ENCODE measurements at places on chromosomes 1 and 21.

DNA sequence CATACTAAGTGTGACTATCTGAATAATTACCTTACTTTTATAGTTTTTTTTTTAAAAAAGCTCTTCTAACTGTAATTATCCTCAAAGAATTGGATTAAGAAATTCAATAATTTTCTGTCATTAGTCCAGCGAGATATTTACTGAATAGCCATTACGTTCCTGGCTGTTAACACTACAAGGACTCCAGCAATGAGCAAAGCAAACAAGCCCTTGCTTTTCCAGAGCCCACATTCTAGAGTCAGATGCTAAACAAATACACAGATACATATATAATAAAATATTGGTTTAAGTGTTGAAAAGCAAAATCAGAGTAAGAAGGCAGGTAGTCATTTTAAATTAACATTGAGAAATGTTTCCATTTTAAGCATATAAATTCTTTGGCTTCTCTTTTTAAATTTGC lies 118.4 kb downstream of the ATF6 start:
- no peak for DNase-seq

- no peak for DNase-seq
Observed at GRCh38 chr1:246760422-246761347, 36.5 kb downstream of the SCCPDH start.

GRCh38 chr1:96559707-96560596 lies 161.6 kb upstream of the PTBP2 start:
- no peak for DNase-seq

- DNase-seq: no peak
Observed at GRCh38 chr1:78673120-78673519, 23.5 kb downstream of the IFI44 start.

GRCh38 chr1:38569932-38570656 lies 289.5 kb downstream of the RRAGC start:
- no peak for DNase-seq

- DNase-seq: no peak
Observed at GRCh38 chr1:9534953-9535352, 4.3 kb upstream of the SLC25A33 start.

DNA sequence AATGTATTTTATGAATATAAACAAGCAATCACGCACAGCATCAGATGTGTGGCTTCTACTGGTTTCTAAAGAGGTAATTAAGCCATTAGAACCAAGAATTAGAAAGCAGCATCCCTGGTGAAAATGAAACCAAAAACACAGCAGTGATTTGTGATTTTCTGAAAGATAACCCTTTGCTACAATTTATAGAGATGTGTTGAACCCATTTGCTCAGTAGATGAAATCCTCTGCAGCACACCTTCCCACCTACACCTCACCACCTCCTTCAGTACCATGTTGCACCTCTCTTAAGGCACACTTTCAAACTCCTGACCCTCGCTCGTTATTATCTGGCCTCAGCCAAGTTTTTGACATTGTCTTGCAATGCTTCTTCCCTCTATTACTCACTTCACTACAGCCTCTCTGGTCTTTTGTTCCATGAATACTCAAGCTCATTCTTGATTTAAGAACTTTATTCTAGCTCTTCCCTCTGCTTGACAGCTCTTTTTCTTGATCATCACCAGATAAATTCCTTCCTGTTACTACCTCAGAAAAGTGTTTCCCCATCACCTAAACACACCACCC lies 38.6 kb downstream of the NSL1 start:
- no peak for DNase-seq

GRCh38 chr1:47938520-47938919 lies 58.7 kb downstream of the TRABD2B start:
- no peak for DNase-seq

DNA sequence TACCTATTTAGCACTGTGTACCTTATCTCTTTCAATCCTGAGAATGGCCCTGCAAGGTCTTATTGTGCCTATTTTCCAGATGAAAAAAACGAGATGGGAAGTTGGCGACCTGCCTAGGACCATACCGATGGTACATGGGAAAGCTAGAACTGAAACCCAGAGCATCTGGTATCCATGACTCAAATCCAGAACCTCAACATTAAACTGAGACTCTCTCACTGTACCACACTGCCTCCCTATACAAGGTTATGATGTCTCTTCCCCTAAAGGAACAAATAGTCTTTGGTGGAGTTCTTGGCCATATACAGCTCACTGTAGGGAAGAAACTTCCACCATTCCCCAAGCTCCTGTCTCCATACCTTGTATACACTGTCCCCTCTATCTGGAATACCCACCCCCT lies 110.7 kb downstream of the TNR start:
- no peak for DNase-seq

GRCh38 chr1:73161418-73161817 lies 879.1 kb upstream of the NEGR1 start:
- DNase-seq: no peak

- no peak for DNase-seq
Observed at GRCh38 chr1:102687383-102687782, 420.9 kb downstream of the COL11A1 start.

GRCh38 chr1:6625584-6626149 lies 999 bp downstream of the THAP3 start:
- no peak for DNase-seq

DNA sequence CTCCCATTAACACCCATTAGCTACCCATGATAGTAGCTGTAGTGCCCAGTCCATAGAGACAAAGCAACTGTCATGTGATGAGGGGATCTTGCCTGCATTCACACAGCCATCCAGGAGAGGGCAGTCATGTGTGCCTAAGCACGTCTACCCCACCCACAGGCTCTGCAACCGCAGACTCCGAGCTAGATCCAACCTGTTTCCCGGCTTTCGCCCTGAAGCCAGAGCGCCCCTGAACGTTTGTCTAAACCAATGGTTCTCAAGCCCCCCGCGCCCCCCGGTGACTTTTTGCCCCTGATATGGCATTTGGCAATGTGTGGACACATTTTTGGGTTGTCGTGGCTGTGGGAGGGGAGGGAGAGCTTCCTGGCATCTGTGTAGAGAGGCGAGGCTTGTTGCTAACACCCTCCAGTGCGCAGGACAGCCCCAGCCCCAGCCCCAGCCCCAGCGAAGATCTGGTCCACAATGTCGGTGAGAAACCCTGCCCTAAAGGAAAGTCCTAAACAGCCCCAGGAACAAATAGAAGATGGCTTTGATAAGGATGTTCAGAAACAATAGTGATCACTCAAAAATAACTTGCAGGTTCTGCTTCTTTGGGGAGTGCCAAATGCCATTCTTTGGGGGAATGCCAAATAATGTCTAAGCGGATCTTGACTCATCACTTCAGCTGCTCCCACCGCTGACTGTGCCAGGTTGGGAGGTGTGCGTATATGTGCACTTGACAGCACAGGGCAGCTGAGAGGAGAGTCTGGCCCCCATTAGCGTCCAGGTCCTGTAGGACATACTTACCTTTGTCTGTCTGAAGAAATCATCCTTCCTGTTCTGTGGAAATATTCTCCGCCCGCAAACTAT lies 34.5 kb downstream of the SLC44A3 start:
- peak; percentile 33 for DNase-seq

Measured in cerebellar nuclear complex (tissue), 1 donor.